ENCODE measurements at places on chromosomes 12 and 14.

DNA sequence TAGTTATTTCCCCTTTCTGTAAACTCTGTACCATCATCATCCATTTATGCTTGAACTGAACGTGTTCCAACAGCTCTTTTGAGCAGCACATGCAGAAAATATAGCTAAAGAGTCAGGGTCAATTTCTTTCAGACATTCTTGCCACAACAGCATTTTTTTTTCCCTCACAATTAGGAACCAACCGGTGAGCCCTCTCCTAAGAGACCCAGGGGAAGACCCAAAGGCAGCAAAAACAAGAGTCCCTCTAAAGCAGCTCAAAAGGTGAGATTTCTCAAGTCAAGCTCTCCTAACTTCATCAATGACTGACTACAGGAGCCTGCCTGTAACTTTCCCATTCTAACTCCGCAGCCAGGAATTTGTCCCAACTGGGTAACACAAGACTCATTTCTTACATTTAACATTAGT is 3.5 kb downstream of the HMGA2 start:
- no peak for DNase-seq

- DNase-seq = peak; percentile 95
Observed at GRCh38 chr12:10031771-10032175, 1.3 kb downstream of the CLEC9A start.

- no peak for DNase-seq
Observed at GRCh38 chr14:63401646-63402045, 82.9 kb upstream of the GPHB5 start.

DNA sequence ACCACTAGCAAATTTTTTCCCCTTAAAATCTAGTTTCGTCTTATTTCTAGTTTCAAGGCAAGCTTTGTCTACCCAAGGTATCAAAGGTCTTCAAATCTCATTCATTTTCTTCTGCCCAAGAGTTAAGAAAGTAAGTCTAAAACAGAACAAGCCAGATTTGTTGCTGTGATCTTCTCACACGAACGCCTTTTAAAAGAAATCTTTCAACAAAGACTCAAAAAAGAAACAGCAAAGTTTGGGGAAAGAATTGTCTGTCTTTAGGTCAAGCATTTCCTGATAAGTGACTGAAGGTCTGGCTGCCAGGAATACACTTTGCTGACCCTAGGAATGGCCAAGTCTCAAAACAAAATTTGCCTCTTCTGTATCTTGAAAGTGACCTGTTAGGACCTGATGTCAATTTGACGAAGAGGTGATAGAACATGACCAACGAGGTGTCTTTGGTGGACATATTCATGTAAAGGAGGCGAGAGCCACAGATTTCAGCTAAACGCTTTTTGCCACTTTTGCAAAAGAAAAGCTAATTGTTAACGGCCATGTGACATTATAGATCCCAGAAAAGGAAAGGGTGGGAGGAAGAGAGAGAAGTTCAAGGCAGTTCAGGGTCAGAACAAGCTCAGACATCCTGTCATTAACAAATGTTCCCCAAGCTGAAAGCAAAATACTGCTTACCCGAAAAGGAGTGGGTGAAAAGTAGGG is 1.7 kb downstream of the CDK17 start:
- no peak for DNase-seq

GRCh38 chr12:6532927-6533652 is 1.2 kb upstream of the GAPDH start:
- DNase-seq = peak; percentile 80

DNA sequence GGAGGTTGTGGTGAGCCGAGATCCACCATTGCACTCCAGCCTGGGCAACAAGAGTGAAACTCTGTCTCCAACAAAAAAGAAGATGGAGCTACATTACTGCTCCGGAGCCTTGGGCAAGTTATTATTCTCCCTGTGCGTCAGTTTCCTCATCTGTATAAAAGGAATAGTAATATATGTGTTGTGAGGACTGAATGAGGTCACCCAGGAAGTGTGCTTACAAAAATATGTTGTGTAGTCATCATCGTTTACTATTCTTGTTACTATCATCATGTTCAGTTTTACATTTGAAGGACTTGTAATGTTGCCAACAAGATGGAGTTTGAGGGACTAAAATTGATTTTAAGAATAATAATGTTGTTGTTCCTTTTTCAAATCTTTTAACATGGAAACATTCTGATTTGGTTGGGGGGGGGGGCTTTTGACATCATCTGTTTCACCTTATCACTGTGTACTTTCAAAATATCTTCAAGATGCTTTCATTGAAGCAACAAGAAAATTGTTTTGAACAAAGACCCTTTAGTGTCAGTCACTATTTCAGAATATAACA is 156.8 kb downstream of the PDE3A start:
- DNase-seq = no peak

DNA sequence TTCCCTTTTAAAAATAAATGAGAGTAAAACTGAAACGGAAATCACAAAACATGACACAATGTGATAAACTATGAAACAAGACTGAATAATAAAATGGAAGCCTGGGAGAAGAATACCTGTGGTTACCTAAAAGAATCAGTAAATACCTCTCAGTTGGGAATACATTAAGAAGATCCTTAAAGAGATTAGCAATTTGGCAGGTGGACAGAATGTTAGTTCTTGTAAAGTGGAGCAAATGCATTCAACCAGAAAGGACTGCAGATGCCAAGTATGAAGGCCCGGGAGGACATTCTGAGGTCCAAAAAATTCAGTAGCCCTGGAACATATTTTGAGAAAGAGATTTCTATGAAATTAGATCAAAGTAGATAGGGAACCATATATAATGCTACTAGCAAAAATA is 861.3 kb upstream of the SEL1L start:
- no peak for DNase-seq

DNA sequence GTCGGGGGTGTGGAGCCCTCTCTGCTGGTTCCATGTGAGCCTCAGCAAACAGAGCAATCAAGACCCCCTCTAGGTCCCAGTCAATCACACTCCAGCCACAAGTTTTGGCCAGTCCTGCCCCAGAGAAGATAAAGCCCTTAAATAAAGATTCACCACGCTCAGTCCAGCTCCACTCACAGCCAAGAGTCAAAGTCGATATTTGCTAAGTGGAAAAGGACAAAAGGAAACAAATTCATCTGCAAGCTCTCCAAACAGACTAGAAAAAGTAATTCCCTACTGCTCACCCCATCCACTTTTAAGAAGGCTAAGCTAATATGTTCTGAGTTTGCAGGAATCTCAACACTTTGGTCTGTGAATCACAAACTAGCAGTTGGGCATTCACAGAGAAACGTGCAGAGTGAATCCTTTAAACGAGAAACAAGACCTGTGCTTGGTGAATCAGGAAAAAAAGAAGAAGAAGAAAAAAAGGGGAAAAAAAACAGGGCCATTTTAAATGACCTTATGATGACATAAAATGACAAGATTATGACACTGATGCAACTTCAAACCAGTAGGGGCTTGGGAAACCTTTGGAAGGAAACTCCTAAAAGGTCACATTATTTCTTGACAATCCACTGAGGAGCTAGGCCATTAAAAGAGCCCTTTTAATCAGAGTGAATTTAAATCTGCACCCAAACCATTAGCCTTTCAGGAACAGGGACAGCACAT is 41.8 kb upstream of the FOXN3 start:
- DNase-seq = no peak

DNA sequence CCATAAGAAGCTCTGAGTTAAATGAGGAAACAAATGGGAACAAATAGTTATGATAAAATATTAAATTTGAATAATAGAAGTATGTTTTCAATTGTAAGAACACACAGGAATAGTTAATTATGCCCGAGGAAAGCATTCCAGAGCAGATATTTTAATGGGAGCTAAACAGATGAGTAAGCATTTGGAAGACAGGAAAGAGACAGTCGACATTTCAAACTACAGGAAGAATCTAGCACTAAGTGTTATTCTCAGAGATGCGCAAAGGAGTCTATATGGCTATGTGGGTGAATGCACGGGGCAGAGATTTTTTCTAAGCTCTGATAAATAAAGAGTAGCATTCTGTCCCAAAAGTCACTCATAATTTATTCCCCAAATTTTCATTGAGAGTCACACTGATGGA is 64.5 kb upstream of the SSTR1 start:
- DNase-seq = peak; percentile 55

- no peak for DNase-seq
Observed at GRCh38 chr12:8628731-8629130, 16.1 kb upstream of the AICDA start.

GRCh38 chr12:80861641-80862378 is 75.9 kb downstream of the LIN7A start:
- peak; percentile 56 for DNase-seq

- DNase-seq = no peak
Observed at GRCh38 chr12:97941686-97942354, 479.2 kb downstream of the RMST start.

DNA sequence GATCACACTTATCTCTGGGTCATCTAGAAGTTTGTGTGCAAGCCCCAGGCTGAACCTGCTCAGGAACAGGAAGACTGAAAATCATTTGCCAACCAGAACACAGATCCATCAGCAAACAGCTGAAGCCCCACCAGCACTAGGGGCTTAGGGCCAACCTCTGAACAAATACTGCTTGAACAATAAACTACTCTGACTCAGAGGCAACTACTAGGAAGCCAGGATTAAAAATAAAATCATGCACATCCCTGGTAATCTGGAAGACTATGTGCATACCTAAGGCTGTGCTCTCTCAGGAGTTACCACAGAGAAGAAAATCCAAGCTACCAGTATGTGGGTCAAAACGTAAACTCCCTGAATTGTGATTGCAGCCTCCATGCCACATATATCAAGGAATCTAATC is 15.9 kb downstream of the GALNT8 start:
- no peak for DNase-seq

- DNase-seq = peak; percentile 43
Observed at GRCh38 chr12:130832561-130833209, 6.4 kb downstream of the STX2 start.

DNA sequence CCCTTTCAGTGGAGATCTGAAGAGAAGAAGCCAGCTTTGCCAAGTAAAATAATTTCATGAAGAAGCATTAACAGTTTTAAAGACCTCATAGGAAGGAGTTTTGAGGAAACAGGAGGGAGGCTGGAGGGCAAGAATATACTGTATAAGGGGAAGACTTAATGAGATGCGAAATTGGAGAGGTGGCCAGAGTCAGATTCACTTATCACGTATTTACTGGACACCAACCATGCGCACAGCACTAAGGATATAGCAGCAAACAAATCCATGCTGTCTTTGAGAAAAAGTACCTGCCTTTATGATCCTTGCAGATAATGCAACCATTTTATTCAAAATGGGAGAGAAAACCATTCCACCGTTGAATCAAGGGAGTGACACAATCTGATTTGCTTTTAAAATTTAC is 100.3 kb downstream of the ERC1 start:
- DNase-seq = no peak

- no peak for DNase-seq
Observed at GRCh38 chr12:82438356-82438755, 80.0 kb downstream of the METTL25 start.

DNA sequence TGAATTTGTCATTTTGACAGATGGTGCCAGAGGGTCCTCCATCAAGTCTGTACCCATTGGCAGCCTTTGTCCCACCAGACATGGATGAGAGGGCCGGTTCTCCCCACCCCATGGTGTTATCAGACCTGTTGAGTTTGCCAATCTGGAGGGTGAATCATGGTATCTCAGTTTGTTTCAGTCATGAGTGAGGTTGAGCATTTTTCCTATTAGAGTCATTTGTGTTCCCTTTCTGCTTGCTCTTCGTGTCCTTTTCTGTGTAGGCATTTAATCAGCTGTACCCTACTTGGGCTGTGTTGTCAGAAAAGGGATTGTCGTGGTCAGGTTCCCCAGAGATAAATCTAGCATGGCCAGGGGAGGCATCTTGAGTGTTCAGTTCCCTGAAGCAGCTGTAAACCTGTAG is 30.5 kb downstream of the SLC24A4 start:
- no peak for DNase-seq

DNA sequence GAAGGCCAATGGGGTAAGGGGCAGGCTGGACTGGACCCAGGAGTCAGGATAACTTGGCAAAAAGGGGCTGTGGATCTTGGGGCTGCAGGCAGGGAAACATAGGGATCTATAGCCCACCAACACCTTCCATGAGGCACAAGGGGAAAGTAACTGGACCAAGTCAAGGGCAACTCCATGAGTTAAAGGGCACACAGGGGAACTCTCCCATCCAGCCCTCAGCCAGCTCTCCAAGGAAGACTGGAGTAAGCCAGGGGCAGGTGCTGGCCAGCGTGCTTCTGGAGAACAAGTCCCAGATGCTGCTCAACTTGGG is 31.3 kb upstream of the ZFP36L1 start:
- no peak for DNase-seq

DNA sequence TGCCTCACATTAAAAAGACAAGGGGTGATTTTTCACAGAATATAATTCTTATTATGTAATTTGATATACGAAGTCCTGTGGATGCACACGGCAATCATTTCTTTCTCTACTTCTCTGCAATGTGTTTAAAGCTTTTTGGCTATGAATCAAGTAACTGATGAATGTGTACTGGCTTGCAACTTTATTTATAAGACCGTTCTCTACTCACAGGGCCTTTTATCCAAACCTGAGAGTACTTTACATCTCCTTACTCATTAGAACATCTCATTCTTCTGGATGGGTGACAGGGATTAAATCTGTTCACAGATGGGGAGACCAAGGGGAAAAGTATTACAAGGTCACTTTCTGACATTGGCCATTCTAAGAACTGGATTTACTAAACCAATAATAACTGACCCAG is 215.8 kb upstream of the DIO2 start:
- DNase-seq = no peak

DNA sequence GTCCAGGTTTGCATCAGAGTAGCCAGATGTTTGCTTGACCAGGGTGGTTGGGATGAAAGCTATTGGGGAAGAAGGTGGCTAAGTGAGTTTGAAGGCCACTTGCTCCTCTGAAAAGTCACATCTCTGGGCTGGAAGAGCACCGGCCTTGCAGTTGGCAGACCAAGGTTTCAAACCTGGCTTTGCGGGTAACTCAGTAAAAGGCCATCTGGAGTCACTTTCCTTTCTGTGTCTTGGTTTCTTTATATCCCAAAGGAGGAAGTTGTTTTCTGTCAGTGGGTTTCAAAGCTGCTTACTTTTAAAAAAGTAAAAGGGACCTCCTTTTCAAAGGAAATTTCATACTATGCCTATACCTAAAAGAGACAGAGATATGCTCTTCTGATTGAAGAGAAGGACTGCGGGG is 26.2 kb upstream of the CMA1 start:
- DNase-seq = no peak

DNA sequence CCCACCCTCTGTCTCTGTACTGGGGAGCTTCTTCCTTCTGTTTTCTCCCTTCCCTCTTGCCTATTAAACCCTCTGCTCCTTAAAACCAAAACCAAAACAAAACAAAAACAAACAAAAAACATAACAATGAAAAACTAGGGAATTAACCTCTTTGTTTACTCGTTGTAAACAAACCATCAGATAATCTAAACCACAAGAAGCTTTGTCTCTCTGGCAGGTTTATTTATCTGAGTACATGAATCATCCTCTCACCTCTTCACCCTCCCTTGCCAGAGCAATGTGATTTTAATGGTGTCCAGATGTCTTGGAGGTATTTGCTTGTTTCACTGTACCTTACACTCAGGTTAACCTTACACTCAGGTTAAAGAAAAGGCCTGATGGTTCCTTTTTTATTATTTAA is 66.1 kb downstream of the DYRK2 start:
- DNase-seq = peak; percentile 46

Measured in HFFc6 (cell line).